ENCODE measurements at places on chromosomes 2 and 18. TPM values are rescaled to one million over a fixed set of nuclear protein-coding genes. Genes with fewer than 3 reads are reported as not detected.
A peak's percentile ranks its signal among the peaks of the same experiment; 100 is the strongest.

The TMEM169 gene
- 2.7 TPM for total RNA-seq

DNA sequence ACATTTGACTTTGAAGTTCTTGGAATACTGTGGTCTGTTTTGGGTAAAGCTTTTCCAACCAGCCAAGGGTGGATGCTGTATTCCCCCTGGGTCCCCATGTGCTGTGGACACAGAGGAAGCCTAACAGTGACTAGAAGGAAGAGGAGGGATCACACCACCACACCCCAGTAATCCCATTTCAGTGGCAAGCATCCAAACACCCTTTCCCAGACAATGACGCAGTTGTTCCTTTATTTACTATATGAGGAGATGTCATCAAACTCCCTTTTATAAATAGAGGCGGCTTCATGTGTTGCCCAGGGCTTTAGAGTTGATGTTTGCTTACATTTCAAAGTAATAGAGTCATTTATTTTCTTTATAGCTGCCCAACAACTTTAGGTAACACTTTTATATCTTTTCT is 959.4 kb upstream of the GYPC start:
- no peak overlapping the region for H3K27ac ChIP-seq
- no peaks in the 10 kb centered on the region for H3K36me3 ChIP-seq
- no peaks in the 10 kb centered on the region for H3K27me3 ChIP-seq
- no peak for DNase-seq
- H3K4me3 ChIP-seq: no peak overlapping the region

DNA sequence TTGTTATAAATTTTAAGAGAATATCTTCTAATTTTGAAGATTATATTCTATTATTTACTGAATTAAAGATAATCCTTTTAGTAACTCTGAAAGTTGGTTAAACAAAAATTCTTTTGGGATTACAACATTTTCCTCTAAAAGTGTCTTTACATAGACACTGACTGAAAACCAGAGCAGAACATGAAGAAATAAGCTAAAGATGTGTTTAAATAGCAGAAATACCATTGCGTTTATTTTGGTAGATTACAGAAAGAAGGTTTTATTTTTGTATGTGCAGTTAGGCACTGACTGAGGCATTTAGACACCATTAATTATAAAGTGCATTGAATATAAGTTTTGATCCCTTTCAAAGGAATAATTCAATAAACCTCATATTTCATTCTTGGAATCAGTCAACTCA is 13.5 kb upstream of the NPC1 start:
- H3K27me3 ChIP-seq: no peaks in the 10 kb centered on the region
- no peak overlapping the region for H3K4me3 ChIP-seq
- H3K27ac ChIP-seq: no peak overlapping the region
- H3K36me3 ChIP-seq: no peaks in the 10 kb centered on the region
- no peak for DNase-seq

DNA sequence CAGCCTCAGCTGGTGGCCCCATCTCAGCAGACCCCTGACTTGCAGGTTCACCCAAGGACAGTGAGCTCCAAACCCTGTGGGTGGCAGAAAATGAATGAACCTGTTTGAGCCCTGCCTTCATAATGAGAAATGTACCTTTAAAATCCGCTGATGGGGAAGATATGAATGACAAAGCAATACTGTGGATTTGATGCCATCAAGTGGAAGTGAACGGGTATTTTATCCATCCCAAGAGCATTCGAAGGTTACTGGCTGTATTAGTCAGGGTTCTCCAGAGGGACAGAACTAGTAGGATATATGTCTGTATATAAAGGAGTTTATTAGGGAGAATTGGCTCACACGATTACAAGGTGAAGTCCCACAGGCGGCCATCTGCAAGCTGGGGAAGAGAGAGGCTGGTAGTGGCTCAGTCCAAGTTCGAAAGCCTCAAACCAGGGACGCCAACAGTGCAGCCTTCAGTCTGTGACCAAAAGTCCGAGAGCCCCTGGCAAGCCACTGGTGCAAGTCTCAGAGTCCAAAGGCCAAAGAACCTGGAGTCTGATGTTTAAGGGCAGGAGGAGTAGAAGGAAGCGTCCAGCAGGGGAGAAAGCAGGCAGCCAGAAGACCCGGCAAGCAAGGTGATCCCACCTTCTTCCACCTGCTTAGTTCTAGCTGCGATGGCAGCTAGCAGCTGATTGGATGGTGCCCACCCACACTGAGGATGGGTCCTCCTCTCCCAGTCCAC is 32.1 kb downstream of the TOGARAM2 start:
- no peak overlapping the region for H3K4me3 ChIP-seq
- H3K27ac ChIP-seq: no peak overlapping the region
- DNase-seq: no peak
- H3K4me1 ChIP-seq: peaks cover 14% of the 10 kb centered on the region
- no peaks in the 10 kb centered on the region for H3K27me3 ChIP-seq

The FLACC1 gene
- 0.29 TPM for total RNA-seq

- H3K27ac ChIP-seq: no peak overlapping the region
- H3K27me3 ChIP-seq: no peaks in the 10 kb centered on the region
- no peaks in the 10 kb centered on the region for H3K36me3 ChIP-seq
- no peak for DNase-seq
Measured at GRCh38 chr2:10350761-10351160, 48.1 kb downstream of the HPCAL1 start.

GRCh38 chr2:222751238-222751637 is 79.8 kb downstream of the MOGAT1 start:
- no peak for DNase-seq
- no peak overlapping the region for H3K27ac ChIP-seq
- H3K36me3 ChIP-seq: no peaks in the 10 kb centered on the region
- H3K27me3 ChIP-seq: no peaks in the 10 kb centered on the region
- no peak overlapping the region for H3K4me3 ChIP-seq
- H3K4me1 ChIP-seq: peaks cover 4% of the 10 kb centered on the region

DNA sequence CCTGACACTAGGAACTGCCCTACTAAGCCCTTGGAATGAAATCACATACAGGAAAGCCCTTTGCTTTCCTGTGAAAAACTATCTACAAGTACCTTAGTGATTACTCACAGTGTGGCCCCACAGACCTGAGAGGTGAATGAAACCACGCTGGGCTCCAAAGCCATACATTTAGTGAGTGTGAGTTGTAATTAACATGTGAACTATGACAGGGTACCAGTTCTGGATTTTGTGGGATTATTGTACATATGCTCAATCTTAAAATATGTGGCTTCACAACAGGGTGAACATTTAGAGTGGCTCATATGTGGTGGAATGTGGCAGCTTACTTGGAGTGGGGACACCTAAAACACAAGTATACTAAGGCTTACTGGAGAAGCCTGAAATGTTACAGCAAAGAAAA is 12.3 kb downstream of the KCTD1 start:
- no peak for DNase-seq
- H3K4me3 ChIP-seq: no peak overlapping the region
- 0 out of 2 replicates have a peak, but pooled peaks cover 4% of the 10 kb centered on the region for H3K36me3 ChIP-seq

The CAPN14 gene
- total RNA-seq: 1.3 TPM

DNA sequence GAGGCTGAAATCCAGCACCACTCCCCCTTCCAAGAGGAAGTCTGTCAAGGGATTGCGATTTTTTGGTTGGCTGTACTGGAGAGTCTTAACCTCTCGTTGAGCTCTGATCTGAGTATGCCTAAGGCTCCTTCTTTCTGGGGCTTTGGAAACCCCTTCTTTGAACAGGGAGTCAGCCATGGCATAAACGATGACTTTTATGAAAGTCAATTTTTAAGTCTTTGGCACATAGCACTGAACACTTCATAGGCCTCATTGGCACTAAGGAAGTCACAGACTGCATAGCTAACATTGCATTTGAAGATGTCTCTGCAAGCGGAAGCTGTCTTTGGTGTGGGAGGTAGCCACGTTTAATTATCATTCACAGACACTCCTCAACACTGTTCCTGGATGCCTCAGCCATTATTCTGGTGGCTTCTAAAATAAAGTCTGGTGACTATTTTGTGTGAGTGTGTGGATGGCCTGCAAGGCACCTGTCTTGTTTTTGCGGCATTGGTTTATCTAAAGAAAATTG is 148.2 kb upstream of the NCK2 start:
- no peaks in the 10 kb centered on the region for H3K4me1 ChIP-seq
- no peak overlapping the region for H3K27ac ChIP-seq
- H3K27me3 ChIP-seq: no peaks in the 10 kb centered on the region

DNA sequence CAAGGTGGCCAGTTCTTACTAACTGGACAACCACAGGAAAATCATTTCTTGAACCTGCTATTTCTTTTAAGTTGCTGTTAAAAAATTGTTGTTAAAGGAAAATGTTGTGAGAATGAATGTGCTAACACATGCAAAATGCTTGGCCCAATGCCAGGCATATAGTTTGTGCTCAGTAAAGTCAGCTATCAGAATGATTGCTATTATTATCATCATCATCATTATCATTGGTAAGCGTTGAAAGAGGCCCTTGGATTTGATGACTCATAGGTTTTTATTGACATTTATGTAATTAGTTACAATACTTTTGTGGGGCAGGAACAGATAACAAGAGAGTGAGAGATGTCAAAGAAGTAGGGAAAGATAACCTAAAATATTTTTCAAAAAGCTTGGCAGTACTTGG is 394.2 kb upstream of the ZEB2 start:
- H3K27ac ChIP-seq: no peak overlapping the region
- DNase-seq: no peak
- H3K4me1 ChIP-seq: no peaks in the 10 kb centered on the region
- no peaks in the 10 kb centered on the region for H3K36me3 ChIP-seq
- H3K27me3 ChIP-seq: no peaks in the 10 kb centered on the region

- DNase-seq: no peak
- no peaks in the 10 kb centered on the region for H3K4me1 ChIP-seq
- no peak overlapping the region for H3K27ac ChIP-seq
- H3K27me3 ChIP-seq: no peaks in the 10 kb centered on the region
- H3K4me3 ChIP-seq: no peak overlapping the region
Measured at GRCh38 chr2:27606611-27607010, 22.2 kb downstream of the CCDC121 start.

The UGT1A3 gene
- total RNA-seq: not detected

- H3K4me1 ChIP-seq: no peaks in the 10 kb centered on the region
- no peaks in the 10 kb centered on the region for H3K27me3 ChIP-seq
- H3K4me3 ChIP-seq: no peak overlapping the region
- no peaks in the 10 kb centered on the region for H3K36me3 ChIP-seq
- no peak overlapping the region for H3K27ac ChIP-seq
Measured at GRCh38 chr18:63511285-63511684, 30.9 kb upstream of the SERPINB12 start.

The RAD51AP2 gene
- total RNA-seq: not detected

DNA sequence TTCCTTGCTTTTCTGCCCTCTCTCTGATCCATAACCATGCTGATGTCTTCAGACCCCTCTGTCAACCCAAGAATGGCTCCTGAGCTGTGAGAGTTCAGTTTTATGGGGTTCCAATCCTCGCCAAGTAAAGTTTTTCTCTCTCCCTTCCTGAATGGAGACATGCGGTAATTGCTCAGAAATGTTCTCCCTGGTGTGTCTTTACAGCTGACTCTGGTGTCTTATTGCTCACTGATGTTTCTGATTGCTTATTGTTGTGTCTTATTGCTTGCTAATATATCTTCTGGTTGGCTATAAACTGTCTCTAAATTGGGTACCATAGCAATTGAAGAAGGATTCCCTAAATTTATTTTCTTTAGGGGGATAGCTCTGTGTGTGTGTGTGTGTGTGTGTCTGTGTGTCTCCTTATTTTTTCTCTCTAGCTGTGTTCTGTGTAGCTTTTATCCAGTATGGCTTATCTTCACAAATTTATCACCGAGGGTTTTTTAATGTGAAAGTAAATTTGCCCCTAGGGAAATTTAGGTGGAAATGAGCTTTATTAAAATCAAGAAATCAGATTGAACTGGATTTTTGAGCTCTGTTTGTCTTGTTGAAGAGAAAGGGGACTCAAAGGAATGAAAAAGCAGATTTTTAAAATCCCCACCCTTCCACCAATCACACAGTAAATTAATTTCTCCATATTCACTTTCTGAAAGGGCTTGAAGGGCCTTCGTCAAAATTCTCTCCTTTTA is 19.5 kb downstream of the MGAT5 start:
- peaks cover 73% of the 10 kb centered on the region for H3K4me1 ChIP-seq
- H3K27ac ChIP-seq: peak overlapping the region; percentile 88
- no peak for DNase-seq
- no peaks in the 10 kb centered on the region for H3K27me3 ChIP-seq
- H3K4me3 ChIP-seq: no peak overlapping the region

DNA sequence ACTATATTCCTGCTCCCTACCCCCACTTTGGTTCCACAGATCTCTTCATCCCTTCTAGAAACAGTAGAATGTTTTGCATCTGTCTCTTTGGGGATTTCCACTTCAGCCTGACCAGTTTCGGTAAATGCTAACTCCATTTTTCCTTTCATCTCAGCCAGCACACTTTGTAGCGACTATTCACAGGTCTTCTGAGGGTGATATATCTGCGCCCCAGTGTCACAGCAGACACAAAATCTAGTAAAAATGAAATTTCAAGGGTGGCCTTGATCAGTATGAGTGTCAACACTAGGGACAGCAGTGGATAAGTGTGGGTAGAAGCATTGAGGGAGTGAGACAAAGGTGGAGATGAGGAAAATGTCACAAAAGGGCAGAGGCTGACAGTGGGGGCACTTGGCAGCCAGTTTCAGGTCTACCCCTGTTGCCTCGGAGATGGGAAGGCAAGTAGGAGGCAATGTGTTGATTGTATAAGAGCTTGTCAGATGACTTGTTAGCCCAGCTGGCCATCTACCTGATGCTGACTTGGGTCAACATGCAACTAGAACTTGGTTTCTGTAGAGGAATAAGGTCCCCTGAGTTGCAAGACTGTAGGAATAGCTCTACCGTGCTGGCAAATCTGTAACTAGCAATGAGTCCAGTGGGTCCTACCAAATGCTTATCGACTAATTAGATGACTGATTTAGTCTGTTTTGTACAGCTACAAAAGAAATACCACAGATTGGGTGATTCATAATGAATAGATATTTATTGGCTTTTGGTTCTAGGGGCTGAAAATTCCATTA is 60.7 kb downstream of the CXCR4 start:
- peaks cover 54% of the 10 kb centered on the region for H3K4me1 ChIP-seq
- no peaks in the 10 kb centered on the region for H3K36me3 ChIP-seq
- H3K4me3 ChIP-seq: peak overlapping the region; percentile 22
- peak overlapping the region; percentile 75 for H3K27ac ChIP-seq
- no peaks in the 10 kb centered on the region for H3K27me3 ChIP-seq

- no peaks in the 10 kb centered on the region for H3K27me3 ChIP-seq
- no peak overlapping the region for H3K27ac ChIP-seq
- no peak for DNase-seq
- no peak overlapping the region for H3K4me3 ChIP-seq
- no peaks in the 10 kb centered on the region for H3K36me3 ChIP-seq
Measured at GRCh38 chr2:26883956-26884355, 36.0 kb downstream of the DPYSL5 start.

DNA sequence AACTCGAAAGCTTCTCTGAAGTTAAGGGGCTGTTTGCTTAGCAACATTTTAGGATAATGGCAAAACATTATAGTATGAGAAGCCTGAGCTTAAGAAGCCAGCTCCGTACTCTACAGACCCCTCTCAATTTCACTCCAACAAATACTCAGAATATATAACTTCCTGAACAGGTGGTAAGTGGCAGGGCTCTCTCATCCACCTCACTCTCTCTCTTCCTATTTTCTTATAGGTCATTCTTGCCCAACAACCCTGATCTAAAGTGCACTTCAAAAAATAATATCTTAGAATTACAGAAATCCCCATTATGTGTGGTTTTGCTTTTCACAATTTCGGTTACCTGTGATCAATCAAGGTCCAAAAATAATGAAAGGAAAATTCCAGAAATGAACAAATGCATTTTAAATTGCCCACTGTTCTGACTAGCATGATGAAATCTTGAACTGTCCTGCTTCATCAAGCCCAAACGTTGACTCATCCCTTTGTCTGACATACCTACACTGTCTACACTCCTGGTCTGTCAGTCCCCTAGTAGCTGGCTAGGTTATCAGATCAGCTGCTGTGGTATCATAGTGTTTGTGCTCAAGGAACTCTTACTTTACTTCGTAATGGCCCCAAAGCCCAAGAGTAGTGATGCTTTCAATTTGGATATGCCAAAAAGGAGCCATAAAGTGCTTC is 122.8 kb upstream of the COL5A2 start:
- no peaks in the 10 kb centered on the region for H3K36me3 ChIP-seq
- no peak for DNase-seq
- no peak overlapping the region for H3K4me3 ChIP-seq
- H3K27me3 ChIP-seq: no peaks in the 10 kb centered on the region
- H3K4me1 ChIP-seq: no peaks in the 10 kb centered on the region
- no peak overlapping the region for H3K27ac ChIP-seq
